ENCODE measurements at places on chromosomes 12 and 14.

DNA sequence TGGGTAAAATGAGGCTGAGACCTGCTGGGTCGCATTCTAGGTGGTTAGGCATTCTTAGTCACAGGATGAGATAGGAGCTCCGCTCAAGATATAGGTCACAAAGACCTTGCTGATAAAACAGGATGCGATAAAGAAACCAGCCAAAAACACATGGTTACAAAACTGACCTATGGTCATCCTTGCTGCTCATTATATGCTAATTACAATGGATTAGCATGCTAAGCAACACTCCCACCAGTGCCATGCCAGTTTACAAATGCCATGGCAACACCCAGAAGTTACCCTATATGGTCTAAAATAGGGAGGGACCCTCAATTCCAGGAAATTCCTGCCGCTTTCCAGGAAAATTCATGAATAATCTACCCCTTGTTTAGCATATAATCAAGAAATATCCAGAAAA, 132.4 kb downstream of the BRMS1L start:
- DNase-seq = no peak

DNA sequence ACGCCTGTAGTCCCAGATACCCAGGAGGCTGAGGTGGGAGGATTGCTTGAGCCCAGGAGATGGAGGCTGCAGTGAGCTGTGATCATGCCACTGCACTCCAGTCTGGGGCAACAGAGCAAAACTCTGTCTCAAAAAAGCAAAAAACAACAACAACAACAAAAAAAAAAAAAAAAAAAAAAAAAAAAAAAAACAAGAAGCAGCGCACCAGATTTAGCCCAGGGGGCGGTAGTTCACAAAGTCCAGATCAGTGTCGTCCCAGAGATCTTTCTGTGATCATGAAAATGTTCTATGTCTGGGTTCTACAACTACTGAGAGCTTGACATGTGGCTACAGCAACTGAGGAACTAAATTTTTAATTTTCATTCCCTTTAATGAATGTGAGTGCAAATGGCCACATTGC, 27.4 kb downstream of the OAS2 start:
- peak; percentile 10 for DNase-seq

DNA sequence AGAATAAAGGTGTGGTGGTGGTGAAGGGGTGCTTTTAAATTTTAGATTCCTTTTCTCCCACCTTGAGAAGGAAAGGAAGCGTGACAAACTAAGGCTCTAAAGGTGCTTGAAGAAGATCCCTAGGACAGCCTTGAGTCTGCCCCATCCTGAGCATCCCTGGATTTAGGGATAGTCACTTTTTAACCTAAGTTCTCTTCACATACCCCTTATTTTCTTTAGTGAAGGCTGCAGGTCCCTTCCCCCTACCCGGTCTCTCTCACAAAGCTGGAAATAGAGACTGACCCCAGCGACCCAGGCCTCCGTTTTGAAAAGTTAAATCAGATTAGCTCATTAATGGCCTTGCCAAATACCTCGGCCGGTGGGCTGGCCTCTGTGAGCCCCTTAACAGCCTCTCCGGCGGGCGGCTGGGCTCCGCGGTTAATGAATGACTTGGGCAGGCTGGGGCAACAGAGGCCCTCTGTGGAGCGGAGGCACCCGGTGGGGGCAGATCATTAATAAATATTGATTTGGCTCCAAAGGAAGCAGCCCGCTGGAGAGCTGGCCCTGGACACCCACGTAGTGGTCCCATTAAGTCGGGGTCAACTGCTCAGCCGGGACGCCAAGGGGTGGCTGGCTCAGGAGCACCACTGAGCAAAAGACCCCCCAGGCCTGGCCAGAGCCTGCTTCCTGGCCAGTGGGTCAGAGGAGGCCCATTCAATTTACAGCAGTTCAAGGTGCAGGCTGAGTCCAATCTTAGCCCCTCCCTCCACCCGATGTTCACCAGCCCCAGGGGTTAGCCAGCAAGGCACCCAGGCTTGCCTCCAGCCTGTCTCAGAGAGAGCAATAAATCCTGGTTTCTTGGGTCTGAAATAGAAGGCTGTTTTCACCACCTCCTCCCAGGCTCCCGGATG, 31.8 kb downstream of the PAH start:
- DNase-seq = no peak

DNA sequence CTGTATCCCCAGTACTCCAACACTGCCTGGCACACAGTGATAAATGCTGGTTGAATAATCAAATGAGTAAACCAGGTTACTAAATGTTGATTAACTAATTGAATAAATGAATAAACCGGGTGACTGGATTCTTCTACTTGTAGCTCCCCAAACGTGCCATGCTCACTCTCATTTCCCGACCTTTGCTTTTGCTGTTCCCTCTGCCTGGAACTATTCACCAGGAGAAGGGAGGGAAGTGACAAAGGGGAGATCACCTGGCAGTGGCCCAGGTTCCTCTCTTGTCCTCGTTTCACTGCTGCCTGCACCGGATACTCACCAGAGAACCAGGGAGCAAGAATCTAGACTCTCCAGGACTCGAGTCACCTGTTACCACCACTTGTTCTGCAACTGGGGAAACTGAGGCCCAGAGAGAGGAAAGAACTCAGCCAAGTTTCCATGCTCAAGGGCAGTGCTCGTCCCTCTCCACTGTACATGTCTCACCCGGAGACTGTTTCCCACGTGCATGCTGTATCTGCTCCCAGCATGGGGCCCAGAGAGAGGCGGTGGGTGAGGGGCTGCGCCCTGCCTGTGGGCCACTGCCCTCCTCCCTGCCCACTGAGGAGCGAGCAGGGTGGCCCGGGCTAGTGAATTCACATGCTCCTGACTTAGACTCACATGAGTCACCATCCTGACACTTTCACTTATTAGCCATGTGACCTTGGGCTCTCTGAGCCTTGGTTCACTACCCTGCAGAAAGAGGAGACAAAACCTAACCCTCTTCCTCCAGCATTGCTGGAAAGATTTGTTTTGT, 17.7 kb upstream of the POP5 start:
- peak; percentile 46 for DNase-seq

GRCh38 chr14:36518031-36518585, 1.9 kb downstream of the NKX2-1 start:
- no peak for DNase-seq

DNA sequence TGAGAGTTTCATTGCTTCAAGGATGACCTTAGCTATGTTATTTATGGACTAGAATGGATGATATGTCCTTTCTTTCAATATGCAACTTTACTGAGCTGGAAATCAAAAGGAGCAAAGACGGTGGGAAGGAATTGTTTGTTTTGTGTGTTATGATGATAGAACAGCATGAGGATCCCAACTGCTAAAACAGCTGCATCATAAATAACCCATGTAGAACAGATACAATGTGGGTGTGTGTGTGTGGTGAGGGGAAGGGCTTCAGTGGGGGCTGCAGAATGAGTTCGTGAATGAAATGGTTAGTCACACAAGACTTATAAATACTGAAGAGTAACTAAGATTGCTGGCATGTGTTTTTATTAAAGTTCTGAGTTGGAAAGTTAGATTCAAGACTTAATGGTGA, 80.1 kb downstream of the DACT1 start:
- no peak for DNase-seq

- no peak for DNase-seq
These were observed 50.8 kb upstream of the BBS10 start for GRCh38 chr12:76399040-76399439.

- peak; percentile 16 for DNase-seq
These were observed 103.7 kb downstream of the DYRK2 start for GRCh38 chr12:67752226-67752732.

GRCh38 chr12:93589081-93589480, 16.6 kb downstream of the SOCS2 start:
- DNase-seq = no peak

- DNase-seq = peak; percentile 100
These were observed 58.1 kb upstream of the PCED1B start for GRCh38 chr12:47021298-47021697.

GRCh38 chr12:108568338-108569154, 6.2 kb downstream of the ISCU start:
- DNase-seq = no peak

GRCh38 chr12:66688846-66689439, 10.1 kb upstream of the GRIP1 start:
- DNase-seq = no peak

GRCh38 chr14:92615451-92615850, 101.9 kb downstream of the RIN3 start:
- no peak for DNase-seq

DNA sequence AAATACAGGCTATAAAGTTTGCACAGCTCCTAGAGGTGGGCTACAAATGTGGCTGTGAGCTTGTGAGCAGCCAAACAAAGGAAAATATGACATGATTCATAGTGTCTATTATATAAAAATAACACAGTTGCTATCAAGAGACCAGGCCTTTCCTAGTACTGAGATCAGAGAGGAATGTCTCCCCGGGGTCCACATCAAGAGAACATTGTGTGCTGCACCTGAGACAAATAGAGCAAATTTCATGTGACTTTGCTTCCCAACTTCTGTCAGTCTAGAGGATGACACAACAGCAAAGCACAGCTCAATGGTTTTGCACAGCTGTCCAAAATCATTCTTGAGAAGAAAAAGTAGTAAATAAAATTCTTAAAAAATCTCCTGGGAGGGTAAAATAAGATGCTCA, 297.5 kb upstream of the PRKD1 start:
- no peak for DNase-seq

DNA sequence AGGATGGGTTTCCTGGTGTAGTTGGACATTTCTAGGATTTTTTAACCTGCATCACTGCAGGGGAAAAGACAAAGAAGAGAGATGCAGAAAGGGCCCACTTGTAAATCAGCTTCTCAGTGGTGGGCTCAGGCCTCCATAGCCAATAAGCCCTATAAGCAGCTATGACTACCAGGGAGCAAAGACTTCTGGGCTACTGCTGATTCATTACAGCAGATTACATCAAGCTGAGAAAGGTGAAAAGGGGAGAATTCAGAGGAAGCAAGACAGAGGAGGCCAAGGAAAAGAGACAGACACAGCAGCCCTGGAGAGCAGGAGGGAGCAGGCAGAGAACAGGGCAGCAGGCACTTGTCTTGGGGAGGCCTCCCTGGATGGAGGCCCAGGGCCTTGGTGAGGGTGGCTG, 95.2 kb downstream of the KCNA5 start:
- no peak for DNase-seq

- DNase-seq = peak; percentile 85
These were observed at the start of gene PTPN11 for GRCh38 chr12:112418608-112419296. Gene PTPN11, plus strand, starts transcription at chr12:112418947. Its CDS starts 165 bp downstream, at chr12:112419112.

- no peak for DNase-seq
These were observed 58.4 kb upstream of the SAV1 start for GRCh38 chr14:50726372-50727107.

DNA sequence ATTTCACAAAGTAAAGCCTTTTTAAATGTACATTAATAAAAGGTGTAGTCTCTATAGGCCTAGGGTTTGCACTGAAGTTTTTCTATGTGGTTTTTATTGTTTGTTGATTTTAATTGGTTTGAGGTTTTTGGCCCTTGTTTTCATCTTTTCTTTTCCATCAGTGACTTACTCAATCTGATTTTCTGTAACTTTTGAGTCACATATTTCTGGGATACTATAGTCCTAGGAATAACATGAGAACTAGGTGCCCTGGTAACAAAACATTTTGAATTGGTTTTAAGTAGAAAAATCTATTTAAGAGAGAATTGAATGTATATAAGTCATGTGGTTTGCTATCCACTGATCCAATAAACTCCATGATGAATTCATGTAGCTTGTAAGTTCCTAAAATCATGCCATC, 311.9 kb downstream of the CEP128 start:
- DNase-seq = no peak

- DNase-seq = no peak
These were observed 1.1 kb downstream of the IFNG start for GRCh38 chr12:68158432-68158831.

DNA sequence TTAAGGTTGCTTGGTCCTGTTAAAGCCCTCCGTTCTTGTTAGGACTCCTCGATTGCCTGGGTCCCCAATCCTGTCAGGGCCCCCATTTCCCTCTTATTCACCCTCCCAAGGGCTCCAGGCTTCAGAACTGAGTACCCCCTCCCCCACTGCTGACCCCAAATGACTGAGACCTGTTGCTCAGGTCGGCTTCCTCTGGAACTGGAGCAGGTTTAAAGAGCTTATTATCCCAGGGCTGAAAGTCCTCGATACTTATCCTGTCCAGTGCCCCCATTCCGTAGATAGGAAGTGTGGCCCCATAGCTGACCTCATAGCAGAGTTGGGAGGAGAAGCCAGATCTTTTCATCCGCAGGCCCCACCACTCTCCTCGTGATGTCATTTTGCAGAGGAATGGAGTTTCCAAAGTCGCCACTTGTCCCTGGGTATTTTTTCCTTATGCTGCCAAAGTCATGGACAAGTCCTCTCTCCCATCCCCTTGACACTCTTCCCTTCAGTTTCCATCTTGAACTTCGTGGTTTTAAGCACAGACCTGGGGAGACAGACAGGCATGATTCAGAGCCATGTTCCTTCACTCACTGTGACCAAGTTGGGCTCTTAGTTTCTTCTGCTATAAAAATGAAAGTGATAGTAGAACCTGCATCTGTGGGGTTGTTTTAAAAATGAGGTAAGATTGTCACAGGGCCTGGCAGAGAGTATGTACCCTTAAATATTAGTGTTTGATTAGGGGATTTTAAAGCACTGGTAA, 1.2 kb downstream of the USP30 start:
- no peak for DNase-seq

DNA sequence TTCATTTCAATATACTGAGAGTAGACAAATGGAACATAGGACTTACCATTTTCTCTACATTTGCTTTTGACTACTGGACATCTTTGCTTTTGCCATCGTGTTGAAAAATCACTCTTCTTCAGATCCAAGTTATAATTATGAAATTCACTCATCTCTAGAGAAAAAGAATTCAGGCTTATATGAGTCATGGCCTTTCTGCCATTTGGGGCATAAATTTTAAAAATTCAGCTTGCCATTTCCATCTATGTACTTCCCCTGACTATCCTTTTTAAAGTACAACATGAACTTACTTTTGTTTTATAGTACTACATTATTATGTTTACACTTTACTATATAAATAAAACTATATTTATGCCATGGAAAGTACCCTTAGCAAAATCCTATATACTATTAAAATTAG, 3.0 kb downstream of the KLRK1 start:
- DNase-seq = no peak

DNA sequence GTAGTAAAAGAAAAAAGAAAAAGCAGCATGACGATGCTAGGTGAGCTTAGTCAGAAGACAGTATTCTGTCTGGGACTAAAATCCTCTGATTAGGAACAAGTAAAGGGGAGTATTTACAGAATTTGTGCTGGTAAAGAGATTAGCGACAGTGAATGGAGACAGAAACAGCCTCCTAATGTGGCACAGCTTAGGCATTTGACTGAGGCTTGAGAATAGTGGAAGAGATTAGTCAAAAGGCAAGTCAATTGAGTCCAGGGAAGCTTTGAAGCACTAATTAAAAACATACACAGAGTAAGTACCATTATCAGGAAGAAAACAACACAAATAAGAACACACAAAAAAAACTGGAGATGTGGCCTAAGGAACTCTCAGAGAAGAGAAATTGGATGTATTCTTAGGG, 131.9 kb upstream of the CLEC14A start:
- no peak for DNase-seq

- DNase-seq = no peak
These were observed 12.0 kb downstream of the DEPDC4 start for GRCh38 chr12:100254876-100255275.

Data from SJSA1 (cell line).